HT1080 (cell line): ENCODE measurements at places on chromosomes 12 and 14. TPM values are rescaled to one million over a fixed set of nuclear protein-coding genes. Genes with fewer than 3 reads are reported as not detected.

The FAM186B gene
- 0.17 and 0.64 TPM in 2 replicates for total RNA-seq

The HDAC7 gene
- 36.8 and 40.0 TPM in 2 replicates for total RNA-seq

The NKX2-1 gene
- not detected in 2 replicates for total RNA-seq

The RNASE2 gene
- not detected in 2 replicates for total RNA-seq

The ARID2 gene
- total RNA-seq: 8.8 and 12.8 TPM in 2 replicates

The KRT85 gene
- total RNA-seq: not detected in 2 replicates

The KRT71 gene
- not detected in 2 replicates for total RNA-seq

The ACRBP gene
- not detected in 2 replicates for total RNA-seq

The ANO2 gene
- total RNA-seq: 1.0 and 1.4 TPM in 2 replicates

The A2M gene
- 0.08 TPM in 1 of 2 replicates, not detected in the other for total RNA-seq

The MMP17 gene
- 15.6 and 32.3 TPM in 2 replicates for total RNA-seq

The EID3 gene
- 1.4 and 2.1 TPM in 2 replicates for total RNA-seq

The CAPS2 gene
- total RNA-seq: 1.1 and 3.4 TPM in 2 replicates

The SETD3 gene
- total RNA-seq: 36.6 and 37.7 TPM in 2 replicates

The TRPV4 gene
- total RNA-seq: 0.50 and 0.72 TPM in 2 replicates

The OR11H7 gene
- total RNA-seq: not detected in 2 replicates

The STYK1 gene
- total RNA-seq: 0.69 and 1.4 TPM in 2 replicates

The GDF3 gene
- total RNA-seq: not detected in 2 replicates

The FAM181A gene
- not detected in 2 replicates for total RNA-seq

The OR11G2 gene
- not detected in 2 replicates for total RNA-seq

The DLGAP5 gene
- total RNA-seq: 42.8 and 53.6 TPM in 2 replicates

The CLEC14A gene
- total RNA-seq: not detected in 2 replicates

The VRTN gene
- total RNA-seq: not detected in 2 replicates

The AVPR1A gene
- total RNA-seq: not detected in 2 replicates

The LALBA gene
- total RNA-seq: 0.13 TPM in 1 of 2 replicates, not detected in the other

The OTOGL gene
- total RNA-seq: under 0.01 and 0.02 TPM in 2 replicates

The GPR137C gene
- total RNA-seq: 0.16 and 0.20 TPM in 2 replicates

The NR4A1 gene
- 0.88 and 1.2 TPM in 2 replicates for total RNA-seq

The KERA gene
- not detected in 2 replicates for total RNA-seq

The KRT74 gene
- not detected in 2 replicates for total RNA-seq

The SCN8A gene
- total RNA-seq: 2.7 and 3.3 TPM in 2 replicates

The EXOC3L4 gene
- total RNA-seq: not detected in 2 replicates

The ERP27 gene
- 0.03 TPM in 1 of 2 replicates, not detected in the other for total RNA-seq

The SDSL gene
- 3.9 TPM in 2 replicates for total RNA-seq

The NRXN3 gene
- total RNA-seq: 0.67 and 1.2 TPM in 2 replicates

The CD27 gene
- not detected in 2 replicates for total RNA-seq

The FRMD6 gene
- total RNA-seq: 121 and 128 TPM in 2 replicates

The GLT8D2 gene
- total RNA-seq: 3.1 and 4.7 TPM in 2 replicates

The CYP27B1 gene
- 0.17 and 0.19 TPM in 2 replicates for total RNA-seq

The CPM gene
- total RNA-seq: not detected in 2 replicates

The ADCY4 gene
- total RNA-seq: not detected in 2 replicates

The ENDOU gene
- not detected in 2 replicates for total RNA-seq

The SERPINA10 gene
- not detected in 2 replicates for total RNA-seq

The CARMIL3 gene
- 0.07 and 0.11 TPM in 2 replicates for total RNA-seq

The EGLN3 gene
- total RNA-seq: not detected in 2 replicates

The TRHDE gene
- total RNA-seq: 18.2 and 34.7 TPM in 2 replicates

The SNRNP35 gene
- total RNA-seq: 12.8 and 16.6 TPM in 2 replicates

The DCN gene
- total RNA-seq: not detected in 2 replicates

The RERG gene
- not detected in 2 replicates for total RNA-seq

The CCND2 gene
- total RNA-seq: 3.2 TPM in 2 replicates
